ENCODE measurements at places on chromosomes 1 and 21.
A peak's percentile ranks its signal among the peaks of the same experiment; 100 is the strongest.

GRCh38 chr1:178057141-178057765 is 36.7 kb upstream of the RASAL2 start:
- no peak for DNase-seq

DNA sequence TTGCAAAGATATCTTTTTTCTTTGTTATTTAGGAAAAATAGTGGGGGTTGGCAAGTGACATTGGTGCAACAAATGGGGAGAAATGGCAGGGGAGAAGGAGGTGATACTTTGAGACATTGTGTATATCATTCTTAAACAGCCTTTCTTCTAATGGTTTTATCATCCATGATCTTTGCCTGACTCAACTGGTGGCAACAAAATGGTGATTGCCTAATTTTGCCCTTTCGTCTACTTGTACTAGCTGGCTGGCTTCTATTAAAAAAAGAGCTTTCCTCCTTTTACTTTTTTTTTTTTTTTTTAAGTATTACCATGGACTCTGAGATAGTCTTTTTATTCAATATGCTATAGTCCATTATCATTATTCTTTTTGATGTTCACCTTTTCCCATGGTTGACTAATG is 27.7 kb downstream of the DESI2 start:
- DNase-seq: no peak

DNA sequence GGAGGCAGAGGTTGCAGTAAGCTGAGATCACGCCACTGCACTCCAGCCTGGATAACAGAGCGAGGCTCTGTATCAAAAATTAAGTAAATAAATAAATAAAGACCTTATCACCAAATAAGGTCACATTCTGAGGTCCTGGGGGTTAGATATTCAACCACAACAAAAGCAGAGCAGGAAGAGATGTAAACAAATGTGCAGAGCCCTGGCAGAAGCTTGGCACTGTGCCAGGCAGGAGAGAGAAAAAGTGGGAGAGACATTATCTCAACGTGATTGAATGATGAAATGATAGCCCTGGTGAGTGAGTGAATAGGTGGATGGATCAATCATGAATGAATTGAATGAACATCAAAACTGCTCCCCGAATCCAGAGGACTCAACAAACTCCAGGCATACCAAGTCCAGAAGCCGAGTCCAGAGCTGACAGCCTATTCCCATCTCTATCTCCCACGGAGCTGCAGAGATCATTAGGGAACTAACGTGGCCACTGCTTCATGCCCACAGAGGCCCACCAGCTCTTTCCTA is 150.7 kb downstream of the TOMM20 start:
- no peak for DNase-seq

DNA sequence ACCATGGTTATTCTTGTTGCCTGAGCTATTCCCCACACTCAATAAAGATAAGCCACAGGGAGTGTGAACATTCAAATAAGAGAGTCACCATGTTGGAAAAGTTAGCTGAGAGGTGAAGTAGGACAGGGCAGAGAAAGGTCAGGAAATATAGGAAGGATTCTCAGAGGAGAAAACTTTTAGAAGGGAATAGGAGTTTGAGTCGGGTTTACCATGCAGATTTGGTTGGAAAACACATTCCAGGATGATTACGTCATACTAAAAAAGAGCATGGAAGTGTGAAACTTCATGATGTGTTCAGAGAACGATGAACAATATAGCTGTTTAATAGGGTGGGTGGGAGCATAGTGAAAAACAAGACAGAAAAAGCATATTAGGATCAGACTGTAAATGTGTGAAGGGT is 1125.3 kb upstream of the ADGRL2 start:
- DNase-seq: no peak

DNA sequence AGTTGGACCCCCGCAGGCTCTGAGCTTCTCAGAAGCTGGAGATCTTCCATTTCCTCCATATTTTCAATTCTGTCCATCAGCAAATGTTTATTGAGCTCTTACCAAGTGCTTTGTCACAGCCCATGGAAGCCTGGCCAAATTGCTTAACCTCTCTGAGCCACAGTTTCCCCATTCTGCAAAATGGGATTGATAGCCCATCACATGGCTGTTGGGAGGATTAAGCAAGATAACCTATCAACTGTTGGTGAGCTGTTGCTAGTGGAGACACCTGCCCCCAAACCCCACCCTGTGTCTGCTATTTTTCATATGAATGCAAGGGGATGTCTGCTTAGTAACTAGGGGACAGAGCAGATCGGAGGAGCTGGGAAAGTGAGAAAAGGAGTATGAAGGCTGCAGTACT is 38.3 kb downstream of the CD34 start:
- DNase-seq: no peak

GRCh38 chr1:41354956-41355355 is 6.3 kb upstream of the FOXO6 start:
- DNase-seq: no peak

GRCh38 chr1:203082231-203082505 is 3.6 kb downstream of the MYOG start:
- DNase-seq: no peak

DNA sequence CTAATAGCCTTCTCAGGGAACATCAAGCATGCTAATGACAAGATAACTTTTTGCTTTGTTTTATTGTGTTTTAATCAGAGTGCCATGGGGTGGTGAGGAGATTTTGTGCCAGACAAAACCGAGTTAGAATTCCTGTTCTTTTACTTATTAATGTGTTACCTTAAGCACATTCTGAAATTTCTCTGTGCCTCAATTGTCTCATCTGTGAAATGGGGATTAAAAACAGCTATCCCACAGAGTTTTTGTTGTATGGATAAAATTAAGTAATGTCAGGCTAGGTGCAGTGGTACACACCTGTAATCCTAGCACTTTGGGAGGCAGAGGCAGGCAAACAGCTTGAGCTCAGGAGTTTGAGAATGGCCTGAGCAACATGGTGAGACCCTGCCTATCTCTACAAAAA is 138.0 kb downstream of the PROX1 start:
- DNase-seq: no peak

DNA sequence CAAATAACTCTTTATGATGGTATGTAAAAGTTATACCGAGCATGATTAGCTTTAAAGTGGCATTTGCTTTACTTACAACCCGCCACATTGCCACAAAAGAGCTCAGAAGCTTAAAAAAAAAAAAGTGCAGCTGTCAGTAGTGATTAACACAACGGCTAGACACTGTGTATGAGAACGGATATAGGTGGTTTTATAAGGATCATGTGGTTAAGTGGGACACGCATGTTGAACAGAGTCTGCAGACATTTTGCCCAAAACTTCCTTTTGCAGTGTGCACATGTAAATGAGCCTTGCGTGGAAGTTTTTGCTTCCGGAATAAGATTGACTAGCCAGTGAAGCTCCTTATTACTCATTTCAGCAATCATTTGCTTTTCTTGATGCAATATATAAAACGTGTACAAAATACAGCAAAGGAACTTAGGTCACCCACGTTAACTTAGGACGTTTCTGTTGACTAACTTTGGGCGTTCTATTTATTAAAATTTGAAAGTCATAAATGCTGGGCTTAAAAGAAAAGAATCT is 58.7 kb upstream of the RGS1 start:
- DNase-seq: no peak

GRCh38 chr1:13662493-13662892 is 37.5 kb upstream of the PRDM2 start:
- DNase-seq: no peak

DNA sequence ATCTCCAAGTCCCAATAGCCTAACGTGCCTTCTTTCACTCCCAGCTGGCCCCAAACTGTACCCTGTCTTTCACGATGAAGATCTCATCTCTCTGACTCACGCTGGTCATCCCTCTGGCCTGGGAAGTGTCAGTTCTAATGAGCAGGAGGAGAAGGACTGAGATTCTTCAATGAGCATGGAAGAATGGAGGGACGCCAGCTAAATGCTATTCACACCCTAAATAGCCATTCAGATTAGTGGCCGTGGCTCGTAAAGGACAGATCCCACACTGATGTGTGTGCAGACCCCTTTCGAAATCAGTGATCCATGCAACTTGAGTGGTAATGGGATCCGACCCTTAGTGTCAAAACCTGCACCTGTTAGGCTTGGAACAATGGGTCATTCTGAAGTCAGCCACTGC is 75.9 kb upstream of the SMYD2 start:
- no peak for DNase-seq

- no peak for DNase-seq
Observed at GRCh38 chr1:31153423-31153822, 86.3 kb downstream of the NKAIN1 start.

- no peak for DNase-seq
Observed at GRCh38 chr1:17075470-17076255, 21.8 kb upstream of the SDHB start.

DNA sequence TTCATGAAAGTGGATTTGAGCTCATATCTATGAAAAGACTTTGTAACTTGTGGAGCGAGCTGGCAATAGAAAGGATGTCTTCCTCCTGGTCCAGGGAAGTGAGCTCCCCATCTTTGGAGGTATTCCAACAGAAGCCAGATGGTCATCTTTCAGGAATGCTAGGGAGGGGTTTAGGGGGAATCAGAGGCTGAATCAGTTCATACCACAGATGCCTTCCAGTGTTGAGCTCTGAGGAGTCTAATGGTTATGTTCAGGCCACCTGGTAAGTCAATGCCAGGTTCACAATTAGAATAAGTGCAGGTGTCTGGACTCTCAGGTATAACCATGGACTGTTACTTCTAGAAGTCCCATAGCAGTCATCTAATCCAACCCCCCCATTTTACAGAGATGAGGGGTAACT is 119.1 kb downstream of the ACTL8 start:
- DNase-seq: no peak

GRCh38 chr1:43764581-43764980 is 57.2 kb downstream of the ST3GAL3 start:
- DNase-seq: no peak

GRCh38 chr1:205642679-205643307 is 11.0 kb upstream of the ELK4 start:
- DNase-seq: no peak

DNA sequence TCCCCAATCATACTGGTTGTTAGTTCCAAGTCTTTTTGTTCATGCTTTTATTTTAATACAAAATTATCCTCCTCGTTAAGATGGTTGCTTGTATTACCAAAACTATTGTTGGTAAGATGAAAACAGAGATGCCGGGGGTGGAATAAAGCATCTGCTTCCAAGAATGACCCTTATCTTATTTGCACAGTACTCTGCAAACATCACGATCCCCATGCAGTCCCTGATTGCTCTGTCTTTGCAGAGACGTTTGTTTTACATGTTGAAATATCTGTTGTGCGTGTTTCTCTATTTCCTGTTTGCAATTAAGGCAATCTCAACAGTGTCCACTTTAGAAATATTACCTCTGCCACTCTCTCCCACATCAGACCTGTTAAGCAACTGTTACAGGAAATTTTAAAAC is 141.3 kb upstream of the NCAM2 start:
- no peak for DNase-seq

DNA sequence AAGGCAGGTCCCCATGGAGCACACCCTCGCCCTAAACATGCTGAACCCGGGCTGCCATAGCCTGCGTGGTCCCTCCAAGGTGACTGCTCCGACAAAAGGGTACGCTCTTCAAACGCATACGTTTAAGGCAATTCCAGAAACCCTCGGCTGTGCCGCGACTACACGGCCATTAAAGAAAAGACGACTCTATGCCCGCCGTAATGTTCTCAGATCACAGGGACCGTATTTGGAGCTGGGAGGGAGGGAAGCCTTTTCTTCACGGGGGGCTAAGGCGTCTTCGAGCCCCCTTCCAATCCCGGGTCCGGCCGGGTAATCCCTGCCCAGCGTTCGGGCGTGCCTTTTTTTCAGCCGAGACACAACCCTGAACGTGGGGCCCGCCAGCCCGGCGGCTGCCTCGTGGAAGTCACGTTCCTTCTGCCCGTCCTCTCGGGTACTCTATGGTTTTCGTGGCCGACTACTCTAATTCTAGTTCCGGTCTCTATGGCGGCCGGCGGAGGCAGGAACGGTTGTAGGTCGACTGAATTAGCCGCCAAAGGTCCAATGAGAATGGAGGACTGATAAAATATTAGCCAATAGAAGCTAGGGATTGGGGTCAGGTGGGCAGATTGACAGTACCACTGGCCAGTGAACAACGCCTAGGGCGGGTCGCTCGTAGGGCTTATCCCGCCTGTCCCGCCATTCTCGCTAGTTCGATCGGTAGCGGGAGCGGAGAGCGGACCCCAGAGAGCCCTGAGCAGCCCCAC is at the start of gene YBX1:
Gene YBX1, plus strand, starts transcription at position 678 of the 743 bp plus-strand sequence. CDS start 148 bp downstream, outside the sequence.
- DNase-seq: peak; percentile 97

DNA sequence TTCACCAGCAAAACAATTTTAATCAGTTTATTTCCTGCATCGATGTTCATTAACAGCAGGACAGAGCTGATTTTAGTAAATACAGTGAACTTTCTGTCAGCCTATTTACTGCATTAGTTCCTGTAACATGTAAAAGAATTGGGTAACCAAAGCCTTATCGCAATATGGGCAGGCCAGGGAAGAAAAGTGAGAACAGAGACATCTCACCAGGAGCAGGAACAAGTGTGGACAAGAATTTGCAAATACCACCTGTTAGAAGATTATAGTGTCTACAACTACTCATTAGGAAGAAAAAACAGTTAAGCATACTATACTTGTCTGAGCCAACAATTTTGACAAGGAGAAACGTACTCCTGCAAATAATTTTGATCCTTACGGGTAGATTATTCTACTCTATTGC is 1293.9 kb downstream of the PLA2G4A start:
- no peak for DNase-seq

DNA sequence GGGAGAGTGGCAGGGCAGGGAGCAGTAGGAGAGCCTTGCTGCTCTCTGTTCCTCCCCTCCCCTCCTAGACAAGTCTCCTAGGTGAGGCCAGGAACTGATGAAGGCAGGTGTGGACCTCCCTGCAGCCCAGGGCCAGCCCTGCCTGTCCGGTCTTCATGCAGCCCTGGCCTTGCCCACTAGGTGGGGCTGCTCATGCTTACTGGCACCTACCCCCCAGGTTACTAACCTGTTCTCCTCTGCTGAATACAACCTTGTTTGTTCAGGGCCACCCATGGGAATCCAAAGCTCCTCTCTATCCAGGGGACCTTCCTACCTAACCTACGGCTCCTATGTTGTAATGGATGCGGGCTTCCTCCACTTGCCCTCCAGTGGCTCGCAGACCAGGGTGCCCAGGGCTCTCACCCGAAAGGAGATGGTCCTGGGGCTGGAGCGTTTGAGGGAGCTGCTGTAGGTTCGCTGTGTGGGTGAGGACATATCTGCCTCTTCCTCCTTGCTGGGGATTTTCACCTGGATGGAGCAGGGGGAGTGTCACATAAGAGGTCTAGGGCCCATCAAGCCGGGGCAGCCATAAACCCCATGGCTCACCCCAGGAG is 7.9 kb upstream of the TNNT2 start:
- DNase-seq: no peak

GRCh38 chr1:228009828-228010775 is 3.3 kb downstream of the WNT3A start:
- no peak for DNase-seq

DNA sequence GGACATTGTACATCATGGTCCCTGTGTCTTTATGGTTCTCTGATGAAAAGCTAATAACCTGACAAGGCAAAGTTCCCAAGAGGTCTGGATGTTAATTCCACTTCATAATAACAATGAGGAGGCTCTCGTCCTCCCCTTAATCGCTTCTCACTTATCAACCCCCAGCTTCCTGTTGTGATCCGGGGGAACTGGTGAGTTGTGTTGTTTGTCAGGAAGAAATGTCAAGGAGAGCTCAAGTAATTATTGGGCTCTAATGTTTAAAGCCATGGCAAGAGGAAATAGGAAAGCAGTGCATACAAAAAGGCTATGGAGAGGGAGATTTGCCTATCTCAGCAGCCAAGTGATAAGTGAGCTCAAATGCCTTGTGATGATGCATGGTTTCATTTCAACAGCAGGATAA is 42.8 kb upstream of the RASAL2 start:
- no peak for DNase-seq
